AG09309 (cell line): ENCODE measurements at places on chromosomes 16 and 17.

- DNase-seq: no peak
Measured at GRCh38 chr16:14071576-14072271, 605 bp downstream of the MRTFB start.

- no peak for DNase-seq
Measured at GRCh38 chr17:41870627-41871026, 5.4 kb upstream of the KLHL11 start.

GRCh38 chr16:28549301-28549899 is 4.3 kb upstream of the SGF29 start:
- no peak for DNase-seq

- no peak for DNase-seq
Measured at GRCh38 chr17:80796430-80796861, 195.2 kb upstream of the CHMP6 start.

DNA sequence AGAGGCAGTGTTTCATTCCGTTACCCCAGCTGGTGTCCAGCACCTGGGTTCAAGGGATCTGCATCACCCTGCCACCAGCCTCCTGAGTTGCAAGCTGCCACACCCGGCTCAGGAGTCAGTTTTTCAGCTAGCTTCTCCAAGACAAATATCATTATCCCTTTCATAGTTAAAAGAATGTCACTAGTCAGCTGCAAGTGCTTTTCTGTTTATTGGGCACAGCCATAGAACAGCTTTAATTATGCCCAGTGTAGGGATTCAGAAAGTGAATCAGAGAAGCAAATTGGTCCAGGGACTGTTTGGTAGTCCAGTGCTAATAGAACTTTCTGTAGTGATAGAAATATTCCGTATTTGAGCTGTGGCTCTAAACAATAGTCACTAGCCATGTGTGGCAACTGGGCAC is 2.9 kb upstream of the AOC3 start:
- DNase-seq: no peak

GRCh38 chr16:67447508-67448076 is 16.7 kb downstream of the HSD11B2 start:
- no peak for DNase-seq
